ENCODE measurements at places on chromosomes 6 and 20.

DNA sequence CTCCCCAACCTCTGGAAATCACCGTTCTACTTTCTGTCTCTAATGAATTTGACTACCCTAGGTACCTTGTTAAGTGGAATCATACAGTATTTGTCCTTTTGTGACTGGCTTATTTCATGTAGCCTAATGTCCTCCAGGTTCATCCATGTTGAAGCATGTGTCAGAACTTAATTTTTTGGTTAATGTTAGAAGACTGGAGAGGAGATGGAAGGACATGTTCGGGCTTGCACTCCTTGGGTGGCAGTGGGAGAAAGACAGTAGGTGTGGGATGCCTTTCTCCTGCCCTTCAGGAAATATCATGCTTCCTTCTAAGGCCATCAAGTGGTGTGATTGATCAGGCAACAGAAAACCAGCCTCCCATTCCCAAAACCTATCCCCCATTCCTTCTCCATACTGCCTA is 61.1 kb upstream of the RNF144B start:
- DNase-seq = no peak

DNA sequence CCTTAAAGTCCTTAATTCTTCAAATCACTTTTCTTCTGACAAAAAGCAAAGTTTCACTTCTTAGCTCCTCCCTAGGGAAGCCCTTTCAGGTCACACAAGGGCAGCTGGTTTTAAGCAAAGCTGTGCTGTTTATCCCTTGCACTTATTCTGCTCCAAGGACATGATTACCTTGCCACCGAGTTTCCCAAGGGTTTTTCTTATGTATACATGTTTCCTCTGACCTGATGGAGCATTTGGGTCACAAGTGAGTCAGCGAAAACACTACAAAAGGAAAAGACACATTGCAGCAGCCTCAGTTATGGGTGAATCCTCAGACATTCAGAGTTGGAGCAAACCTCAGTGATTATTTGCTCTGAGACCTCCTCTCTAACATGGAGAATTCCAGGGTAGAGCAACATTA is 26.6 kb upstream of the ILRUN start:
- no peak for DNase-seq

GRCh38 chr20:48489046-48489463 is 338.7 kb downstream of the PREX1 start:
- no peak for DNase-seq

GRCh38 chr6:30776390-30777154 is 32.2 kb upstream of the IER3 start:
- DNase-seq = no peak

DNA sequence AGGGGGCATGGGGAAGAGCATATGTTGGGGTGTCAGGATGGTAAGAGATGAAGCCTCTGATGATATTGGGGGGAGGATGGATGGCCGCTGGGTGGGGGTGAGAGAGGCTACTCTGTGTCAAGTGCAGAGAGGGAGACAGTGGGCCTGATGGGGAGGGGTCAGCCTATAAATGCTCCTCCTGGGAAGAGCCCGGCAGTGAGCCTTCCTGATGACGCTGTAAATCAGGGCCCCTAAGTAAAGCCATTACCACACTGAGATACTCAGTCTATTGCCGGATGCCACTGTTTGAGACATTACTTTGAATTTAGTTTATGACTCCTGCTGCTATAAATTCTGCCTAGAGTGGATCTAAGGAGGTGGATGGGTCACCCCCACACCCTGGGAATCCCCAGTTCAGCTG is 28.1 kb downstream of the LRFN2 start:
- DNase-seq = no peak

DNA sequence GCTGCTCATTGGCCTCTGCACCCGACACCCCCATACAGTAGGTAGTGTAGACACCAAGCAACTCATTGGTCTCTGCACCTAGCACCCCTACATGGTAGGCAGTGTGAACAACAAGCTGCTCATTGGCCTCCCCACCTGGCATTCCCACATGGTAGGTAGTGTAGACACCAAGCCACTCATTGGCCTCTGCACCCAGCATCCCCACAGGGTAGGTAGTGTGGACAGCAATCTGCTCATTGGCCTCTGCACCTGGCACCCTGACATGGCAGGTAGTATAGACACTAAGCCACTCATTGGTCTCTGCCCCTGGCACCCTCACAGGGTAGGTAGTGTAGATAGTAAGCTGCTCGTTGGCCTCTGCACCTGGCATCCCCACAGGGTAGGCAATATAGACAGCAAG is 226.0 kb downstream of the SLC24A3 start:
- DNase-seq = no peak

GRCh38 chr6:169161572-169162167 is 92.0 kb downstream of the THBS2 start:
- DNase-seq = no peak
